ENCODE measurements at places on chromosomes 7 and 10.

DNA sequence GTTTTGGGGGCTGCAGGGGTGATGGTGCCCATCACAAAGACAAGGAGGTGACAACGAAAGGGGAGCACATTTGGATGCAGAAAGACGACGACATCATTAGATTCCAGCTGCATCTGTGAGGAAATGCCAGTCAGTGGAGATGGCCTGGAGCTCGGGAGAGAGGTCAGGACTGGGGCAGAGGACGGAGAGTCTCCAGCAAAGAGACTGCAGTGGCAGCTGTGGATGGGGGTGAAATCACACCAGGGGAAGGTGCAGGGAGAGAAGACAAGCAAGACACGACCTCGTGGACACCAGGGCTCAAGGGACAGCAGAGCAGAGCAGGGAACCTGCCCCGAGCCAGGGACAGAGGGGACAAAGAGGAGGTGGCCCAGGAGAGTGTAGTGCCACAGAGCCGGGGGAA is 203.4 kb downstream of the PRPF18 start:
- DNase-seq: no peak

DNA sequence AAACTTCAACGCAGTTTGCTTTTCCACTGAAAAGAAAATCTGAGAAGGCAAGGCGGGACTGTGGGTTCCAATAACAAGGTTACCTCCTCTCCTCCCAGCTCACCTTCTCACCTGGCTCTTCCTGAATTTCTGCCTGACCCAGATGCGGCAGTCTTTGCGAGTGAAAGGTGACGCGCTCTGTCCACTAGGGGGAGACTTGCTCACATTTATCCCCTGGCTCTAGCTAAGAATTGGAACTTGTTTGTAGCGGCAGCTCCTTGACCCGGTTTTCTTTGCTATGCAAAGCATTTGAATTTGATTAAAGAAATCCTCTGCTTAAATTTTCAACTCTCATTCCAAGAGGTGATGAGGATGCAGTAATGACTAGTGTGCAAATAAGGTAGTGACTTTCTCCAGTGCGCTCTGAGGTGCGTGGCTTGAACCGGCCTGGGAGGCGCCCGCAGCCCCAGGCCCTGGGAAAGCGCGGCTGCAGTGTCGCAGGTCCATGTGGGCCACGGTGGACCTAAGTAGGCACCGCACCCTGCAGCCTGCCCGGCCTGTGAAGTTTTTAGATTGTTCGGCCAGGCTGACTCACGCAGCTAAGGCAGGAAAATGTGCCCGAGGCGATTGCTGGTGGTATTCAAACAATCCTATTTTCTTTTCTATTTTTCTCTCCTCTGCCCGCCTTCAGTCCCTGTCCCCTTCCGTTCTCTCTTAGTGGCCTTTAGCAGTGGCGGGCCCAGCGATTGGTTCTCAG is 336.9 kb upstream of the NPSR1 start:
- DNase-seq: peak; percentile 67

DNA sequence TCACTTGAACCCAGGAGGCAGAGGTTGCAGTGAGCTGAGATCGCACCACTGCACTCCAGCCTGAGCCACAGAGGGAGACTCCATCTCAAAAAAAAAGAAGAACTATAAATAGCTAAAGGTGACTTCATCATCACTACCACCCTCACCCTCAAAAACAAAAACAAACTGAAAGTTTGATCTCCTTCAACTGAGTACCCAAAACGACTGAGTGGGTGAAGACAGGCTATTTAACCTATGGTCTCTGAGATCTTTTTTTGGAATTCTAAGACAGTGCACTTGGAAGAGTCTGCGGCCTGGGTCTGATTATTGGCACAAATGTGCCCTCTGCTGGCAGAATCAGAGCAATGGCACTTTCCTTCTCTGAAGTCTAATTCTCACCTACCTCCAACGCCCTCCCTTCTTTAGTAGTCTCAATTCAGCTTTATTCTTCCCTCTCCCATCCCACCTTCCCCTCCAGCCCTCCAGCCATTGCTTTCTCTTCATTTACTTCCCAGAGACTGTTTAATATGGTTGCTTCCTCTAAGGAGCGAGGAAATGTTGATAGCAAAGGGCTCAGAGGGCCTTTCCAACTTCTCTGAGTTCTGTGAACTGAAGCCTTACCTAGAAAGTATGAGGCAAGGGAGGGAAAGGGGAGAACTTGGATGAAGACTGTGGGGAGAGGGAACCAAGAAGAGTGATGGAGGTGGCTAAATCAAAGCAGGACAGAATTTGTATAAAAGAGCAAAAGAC is 2.9 kb upstream of the MYOZ1 start:
- DNase-seq: peak; percentile 46

GRCh38 chr10:35882422-35883150 is 240.5 kb upstream of the FZD8 start:
- DNase-seq: peak; percentile 38

GRCh38 chr7:159128767-159129166 is 15.9 kb downstream of the VIPR2 start:
- no peak for DNase-seq

- no peak for DNase-seq
Measured at GRCh38 chr10:124231168-124232155, 138.1 kb upstream of the CHST15 start.

DNA sequence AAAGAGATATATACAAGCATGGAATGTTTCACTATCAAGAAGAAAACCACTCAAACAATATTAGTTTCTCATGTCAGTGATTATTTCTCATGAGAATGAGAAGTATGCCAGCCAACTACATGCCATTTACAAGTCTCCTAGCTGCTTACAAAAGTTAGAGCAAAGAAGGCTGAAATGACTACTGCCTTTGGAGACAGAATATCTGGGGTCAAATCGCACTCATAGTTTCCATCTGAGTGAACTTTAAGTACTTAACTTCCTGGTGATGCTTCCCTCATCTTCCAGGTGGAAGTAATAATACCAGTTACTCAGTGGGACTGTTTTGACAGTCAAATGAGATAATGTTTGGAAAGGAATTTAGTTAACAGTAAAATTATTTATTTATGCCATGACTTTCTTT is 42.0 kb upstream of the RHOBTB1 start:
- DNase-seq: no peak

All from glutamatergic neuron (in vitro differentiated cells).